Activated naive CD8-positive, alpha-beta T cell treated with anti-CD3 and anti-CD28 coated beads for 36 hours (primary cell): ENCODE measurements at places on chromosomes 1 and 21. TPM values are rescaled to one million over a fixed set of nuclear protein-coding genes. Genes with fewer than 3 reads are reported as not detected.
A peak's percentile ranks its signal among the peaks of the same experiment; 100 is the strongest.

- DNase-seq, result no peak
- no peak overlapping the region for H3K4me3 ChIP-seq
- H3K36me3 ChIP-seq, result no peaks in the 10 kb centered on the region
- H3K27ac ChIP-seq, result no peak overlapping the region
- no peaks in the 10 kb centered on the region for H3K4me1 ChIP-seq
Observed at GRCh38 chr1:200081151-200081968, 53.9 kb downstream of the NR5A2 start.

- H3K27ac ChIP-seq, result no peak overlapping the region
- H3K4me1 ChIP-seq, result no peaks in the 10 kb centered on the region
- H3K4me3 ChIP-seq, result no peak overlapping the region
- H3K36me3 ChIP-seq, result no peaks in the 10 kb centered on the region
Observed at GRCh38 chr1:211490038-211490678, 1.8 kb downstream of the RD3 start.

DNA sequence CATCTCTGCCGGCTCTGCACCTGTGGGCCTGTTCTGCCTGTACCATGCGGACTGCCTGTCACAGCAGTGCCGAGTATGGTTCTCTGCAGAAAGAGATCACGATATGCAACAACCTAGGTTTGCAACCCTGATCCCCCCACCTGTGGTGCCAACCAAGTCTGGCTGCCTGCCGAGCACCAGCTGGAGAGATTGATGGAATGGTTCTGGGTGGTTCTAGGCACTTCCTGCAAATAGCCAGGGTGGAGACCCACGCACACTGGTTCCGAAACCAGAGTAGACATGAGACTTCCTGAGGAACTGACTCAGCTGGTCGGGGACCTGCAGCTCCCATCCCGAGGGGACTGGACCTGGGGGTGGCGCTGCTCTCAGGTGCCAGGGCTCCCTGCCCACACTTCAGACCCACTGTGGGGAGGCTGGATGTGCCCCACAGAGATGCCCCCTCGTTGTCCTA is 5.4 kb downstream of the TPRG1L start:
- peaks cover 2% of the 10 kb centered on the region for H3K36me3 ChIP-seq
- no peak overlapping the region for H3K4me3 ChIP-seq
- no peak for DNase-seq
- H3K27me3 ChIP-seq, result no peaks in the 10 kb centered on the region
- H3K4me1 ChIP-seq, result peaks cover 10% of the 10 kb centered on the region

DNA sequence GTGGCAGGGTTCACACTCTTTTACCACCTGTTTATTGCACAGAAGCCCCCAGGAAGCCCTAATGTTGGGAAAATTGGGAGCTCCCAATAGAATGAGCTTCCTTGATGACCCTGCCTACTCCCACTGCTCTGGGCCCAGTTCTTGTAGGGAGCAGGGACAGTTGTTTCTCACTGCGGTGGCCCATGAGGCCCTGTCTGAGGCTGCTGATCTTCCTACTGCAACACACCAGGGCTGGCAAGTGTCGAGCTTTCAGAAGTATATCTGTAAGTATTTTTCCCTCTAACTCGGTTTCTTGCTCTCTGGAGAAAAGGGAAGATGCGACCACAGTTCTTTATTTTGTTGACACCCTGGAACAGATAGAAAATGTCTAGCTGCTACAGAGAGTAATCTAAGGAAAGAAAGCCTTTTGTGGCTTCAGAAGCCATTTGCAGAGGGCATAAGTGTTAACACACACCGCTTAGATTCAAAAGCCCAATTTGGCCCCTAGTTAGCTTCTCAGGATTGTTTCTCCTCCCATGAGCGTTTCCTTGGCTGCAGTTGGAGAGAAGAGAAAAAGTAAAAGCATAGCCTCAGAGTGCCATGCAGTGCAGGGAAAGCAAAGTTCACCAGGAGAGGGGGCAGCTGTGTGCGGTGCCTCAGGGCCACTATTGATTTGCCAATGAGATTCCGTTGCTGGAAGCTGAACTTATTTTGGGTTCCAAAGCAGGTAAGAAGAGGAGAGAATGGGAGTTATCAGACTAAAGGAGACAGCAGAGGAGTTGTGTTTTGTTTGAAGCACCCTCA is 102.6 kb downstream of the SELENOF start:
- H3K4me3 ChIP-seq, result no peak overlapping the region
- no peak overlapping the region for H3K27ac ChIP-seq
- no peaks in the 10 kb centered on the region for H3K27me3 ChIP-seq
- H3K4me1 ChIP-seq, result no peaks in the 10 kb centered on the region
- H3K36me3 ChIP-seq, result no peaks in the 10 kb centered on the region

DNA sequence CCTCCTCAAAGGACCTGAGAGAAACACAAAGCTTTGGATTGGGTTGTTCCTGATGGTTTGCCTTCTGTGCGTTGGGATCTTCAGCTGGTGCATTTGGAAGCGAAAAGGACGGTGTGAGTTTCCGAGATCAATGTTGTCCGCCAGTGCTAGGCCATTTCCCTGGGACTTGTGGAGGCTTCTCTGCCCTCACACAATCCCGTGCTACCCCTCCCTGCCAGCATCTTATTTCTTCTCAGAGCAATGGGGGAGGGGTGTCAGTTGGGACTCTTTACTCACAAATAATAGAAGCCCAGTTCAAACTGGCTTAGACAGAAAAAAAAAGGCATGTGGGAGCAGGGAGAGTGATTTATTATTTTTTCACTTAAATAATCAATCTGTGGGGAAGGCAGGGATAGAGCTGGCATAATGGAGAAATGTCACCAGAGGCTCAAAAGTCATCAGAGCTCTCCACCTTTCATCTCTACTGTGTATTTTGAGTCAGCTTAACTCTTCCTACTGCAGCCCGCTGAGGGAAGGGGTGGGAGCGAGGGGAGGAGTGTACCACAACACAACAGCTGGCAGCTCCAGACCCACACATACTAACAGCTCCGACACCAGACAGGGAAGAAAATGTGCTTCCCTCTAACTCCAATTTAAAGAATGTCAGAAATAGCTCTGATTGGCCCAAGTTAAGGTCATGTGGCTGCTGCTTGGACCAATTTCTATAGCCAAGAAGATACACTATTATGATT is 22.4 kb downstream of the LY9 start:
- H3K4me3 ChIP-seq, result no peak overlapping the region
- no peak overlapping the region for H3K27ac ChIP-seq

DNA sequence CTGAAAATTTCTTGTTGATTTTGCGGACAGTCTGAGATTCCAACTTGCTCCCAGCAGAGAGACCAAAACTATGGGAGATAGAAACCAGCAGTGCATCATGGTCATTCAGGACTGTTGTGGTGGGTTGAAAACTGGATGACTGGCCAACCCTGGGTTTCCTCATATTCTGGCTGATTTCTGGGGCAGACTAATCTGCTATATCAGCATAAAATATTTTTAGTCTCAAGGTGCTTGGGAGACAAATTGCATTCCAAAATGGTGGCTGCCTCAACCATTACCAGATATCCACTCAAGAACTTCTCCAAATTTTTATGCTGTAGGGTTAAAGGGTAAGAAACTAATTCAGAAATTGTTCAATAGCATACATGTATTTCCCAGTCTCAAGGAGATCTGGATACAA is 434.0 kb downstream of the BRINP3 start:
- H3K36me3 ChIP-seq, result no peaks in the 10 kb centered on the region
- no peak for DNase-seq
- H3K27ac ChIP-seq, result no peak overlapping the region
- no peak overlapping the region for H3K4me3 ChIP-seq
- no peaks in the 10 kb centered on the region for H3K4me1 ChIP-seq

DNA sequence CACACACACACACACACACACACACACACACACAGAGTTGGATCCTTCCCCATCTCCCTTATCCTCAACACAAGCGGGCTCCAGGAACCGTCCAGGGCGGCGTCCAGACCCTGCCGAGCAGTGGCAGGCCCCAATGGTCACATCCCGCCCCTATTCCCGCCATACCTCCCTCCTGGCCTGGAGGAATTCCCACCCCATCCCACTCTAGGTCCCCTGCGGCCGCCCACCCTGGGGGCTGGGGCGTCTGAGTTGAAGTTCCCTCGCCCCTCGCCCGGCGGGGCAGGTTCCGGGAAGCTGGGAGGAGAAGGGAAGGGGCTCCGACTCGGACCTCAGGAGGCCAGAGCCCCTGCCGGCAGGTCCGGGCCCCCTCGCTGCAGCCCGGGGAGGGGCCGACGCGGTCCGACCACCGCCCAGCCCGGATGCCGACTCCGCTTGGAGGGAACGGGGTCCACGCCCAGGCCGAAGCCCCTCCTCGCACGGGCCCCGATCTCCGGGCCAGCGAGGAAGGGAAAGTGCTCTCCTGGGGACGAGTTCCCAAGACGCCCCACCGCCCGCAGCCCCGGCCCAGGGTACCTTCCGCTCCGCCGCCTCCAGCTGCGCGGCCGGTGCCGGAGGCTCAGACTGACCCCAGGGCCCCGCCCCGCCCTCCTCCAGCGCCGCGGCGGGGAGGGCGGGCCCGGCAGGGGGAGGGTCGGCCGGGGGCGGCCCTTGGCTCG is at the start of gene RHOC:
Gene RHOC (minus strand): TSS at position 623 of the 716 bp plus-strand sequence. CDS start 3,328 bp downstream, outside the sequence.
- peak within 1 kb of the TSS; percentile 74 for H3K4me3 ChIP-seq
- H3K27me3 ChIP-seq, result peaks cover 12% of the 10 kb centered on the region
- H3K4me1 ChIP-seq, result peaks cover 49% of the 10 kb centered on the region

TRIM67 gene
- not detected for total RNA-seq

- peaks cover 36% of the 10 kb centered on the region for H3K36me3 ChIP-seq
- no peak for DNase-seq
- H3K4me1 ChIP-seq, result peaks cover 63% of the 10 kb centered on the region
Observed at GRCh38 chr1:6035303-6035702, 10.4 kb upstream of the KCNAB2 start.
